NCI-H524 (cell line): ENCODE measurements at places on chromosomes 5 and 9.
A peak's percentile ranks its signal among the peaks of the same experiment; 100 is the strongest.

GRCh38 chr5:143657647-143658285, 154.2 kb upstream of the HMHB1 start:
- no peak for DNase-seq

DNA sequence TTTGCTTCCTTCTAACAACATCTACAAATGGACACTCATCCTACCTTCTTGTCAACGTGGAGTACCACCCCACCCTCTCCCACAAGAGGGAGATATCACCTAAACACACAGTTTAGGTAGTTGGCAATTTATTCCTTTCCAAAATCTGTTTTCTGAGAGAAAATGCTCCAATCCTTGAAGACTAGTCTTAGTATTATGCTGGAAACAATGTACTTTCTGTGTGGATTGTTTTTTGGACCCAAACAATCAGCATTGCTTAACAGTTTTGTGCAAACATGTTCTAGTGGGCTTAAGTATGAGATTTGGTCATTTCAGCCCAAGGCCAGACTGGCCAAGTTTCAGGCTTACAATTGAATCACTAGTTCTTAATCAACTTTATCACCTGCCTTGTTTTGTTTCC, 359.1 kb downstream of the ARHGEF28 start:
- no peak for DNase-seq

GRCh38 chr9:1102642-1102970, 52.4 kb downstream of the DMRT2 start:
- DNase-seq = no peak

DNA sequence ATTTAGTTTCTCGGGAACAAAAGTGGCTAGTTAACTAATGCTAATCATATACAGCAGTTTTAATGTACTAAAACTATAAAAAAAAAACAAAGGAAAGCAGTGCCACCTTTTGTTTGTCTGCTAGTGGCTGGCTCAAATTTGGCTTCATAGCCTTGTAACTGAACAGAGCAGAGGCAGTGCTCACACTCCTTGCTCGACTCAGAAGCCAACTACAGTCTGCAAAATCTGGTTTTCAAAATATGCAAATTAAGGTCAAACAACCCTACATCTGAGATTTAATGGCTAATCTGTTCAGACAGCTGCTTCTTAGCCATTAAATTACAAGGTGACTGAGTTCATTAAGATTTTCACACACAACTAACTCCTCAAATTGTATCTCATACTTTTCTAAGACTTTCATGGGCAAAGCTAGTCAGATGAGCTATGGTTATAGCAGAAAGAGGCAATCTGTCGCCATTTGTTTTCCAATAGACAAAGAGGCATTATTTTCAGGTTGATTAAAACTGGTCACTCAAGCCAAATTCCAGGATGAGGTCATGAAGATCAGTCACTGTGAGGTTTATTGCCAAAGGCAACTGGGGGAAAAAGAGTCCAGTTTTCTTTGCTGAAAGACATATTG, 56.8 kb upstream of the EPB41L4A start:
- peak; percentile 33 for DNase-seq

DNA sequence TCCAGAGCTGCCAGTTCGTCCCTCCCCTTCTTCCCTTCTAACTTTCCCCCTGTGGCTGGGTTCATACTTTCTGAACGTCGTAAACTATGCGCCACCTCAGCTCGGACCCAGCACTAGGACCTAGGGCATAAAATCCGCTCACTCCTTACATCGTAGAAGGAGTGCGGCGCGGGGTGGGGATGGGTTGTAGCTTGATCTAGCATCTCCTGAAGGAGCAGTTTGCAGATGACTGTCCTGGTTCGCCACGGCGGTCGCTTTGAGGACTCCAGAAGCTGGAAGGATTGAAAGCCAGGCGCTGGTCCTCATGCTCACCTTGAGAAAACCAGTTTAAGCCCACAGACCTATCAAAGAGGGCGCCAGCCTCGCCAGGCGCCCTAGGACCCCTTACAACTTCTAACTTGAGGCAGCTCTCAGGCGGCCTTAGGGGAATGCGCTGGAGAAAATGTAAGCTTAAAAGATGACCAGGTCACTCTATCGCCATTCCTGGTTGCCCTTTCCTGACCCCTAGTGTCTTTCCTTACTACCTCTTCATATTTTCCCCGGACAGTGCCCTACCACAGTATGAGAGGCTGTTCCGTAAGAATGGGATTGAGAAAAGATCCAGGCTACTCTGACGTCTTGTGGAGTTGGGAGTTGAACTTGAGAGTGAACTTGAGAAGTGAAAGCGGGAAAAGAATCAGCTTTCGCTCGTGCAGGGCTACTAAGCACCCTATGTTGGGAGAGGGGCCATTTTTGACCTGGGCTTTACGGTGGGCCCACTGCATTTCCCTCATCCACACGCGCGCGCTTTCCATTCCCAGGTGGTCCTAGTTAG, 2.8 kb downstream of the RORB start:
- no peak for DNase-seq

- peak; percentile 48 for DNase-seq
Measured at GRCh38 chr5:111463311-111463710, 49.0 kb downstream of the STARD4 start.

- peak; percentile 50 for DNase-seq
Measured at GRCh38 chr9:90307167-90307833, 335.3 kb downstream of the DIRAS2 start.

GRCh38 chr5:64158827-64159226, 6.8 kb upstream of the RNF180 start:
- DNase-seq = no peak

GRCh38 chr5:348726-349125, 27.2 kb downstream of the AHRR start:
- no peak for DNase-seq

DNA sequence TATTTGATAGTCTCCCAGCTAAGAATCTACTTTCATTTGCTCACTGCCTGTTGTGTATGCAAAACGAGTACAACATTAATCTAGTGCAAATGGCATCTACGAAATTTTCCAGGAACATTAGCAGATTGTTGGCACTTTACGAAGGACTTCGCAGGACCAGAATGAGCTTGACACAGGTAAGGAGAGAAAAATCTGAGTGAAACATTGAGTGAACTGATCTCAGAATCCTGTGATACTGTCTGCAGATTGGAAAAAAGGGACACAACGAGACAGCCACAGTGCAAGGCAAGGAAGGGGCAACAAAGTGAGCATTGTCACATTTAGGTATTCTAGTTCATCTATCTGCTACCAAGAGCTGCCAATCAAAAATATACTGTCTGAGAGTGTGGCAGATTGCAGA, 350.5 kb downstream of the ZNF608 start:
- DNase-seq = no peak

DNA sequence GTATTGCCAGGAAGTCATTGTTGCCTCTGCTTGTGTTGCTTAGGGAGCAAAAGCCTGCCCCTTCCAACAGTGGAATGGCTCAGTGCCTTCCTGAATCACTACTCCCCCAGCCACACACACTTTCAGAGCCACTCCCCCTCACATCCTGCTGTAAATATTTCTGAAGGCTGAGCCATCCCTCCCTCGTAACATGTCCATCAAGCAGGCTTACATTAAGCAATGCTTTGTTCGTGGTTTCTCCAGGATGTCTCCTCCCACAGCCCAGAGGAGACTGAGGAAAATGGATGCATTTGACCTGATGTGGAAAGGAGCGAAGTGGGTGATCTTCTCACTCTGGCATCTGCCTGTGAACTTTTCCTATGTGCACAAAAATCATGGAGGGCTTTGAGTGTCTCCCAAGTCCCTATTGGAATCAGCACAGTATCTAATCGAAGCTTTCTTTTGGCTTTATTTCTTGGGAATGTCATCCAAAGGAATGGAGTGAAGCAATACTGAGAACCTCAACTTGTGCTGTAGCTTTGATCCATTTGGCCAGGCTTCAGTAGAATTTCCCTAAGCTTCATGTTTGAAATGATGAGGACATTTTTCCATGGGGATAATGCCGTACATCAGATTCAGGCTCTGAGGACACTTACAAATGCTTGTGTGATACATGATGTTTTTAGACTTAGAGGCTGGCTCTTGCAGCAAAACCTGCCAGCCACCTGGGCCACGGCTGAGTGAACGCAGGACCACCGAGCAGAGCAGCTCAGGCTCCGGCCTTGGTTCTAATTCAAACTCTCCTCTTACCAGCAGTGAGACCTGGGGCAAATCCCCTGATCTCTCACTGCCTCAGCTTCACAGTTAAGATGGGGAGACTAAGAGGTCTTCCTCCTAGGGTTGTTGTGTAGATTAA, 389.1 kb downstream of the ENC1 start:
- DNase-seq = no peak

GRCh38 chr9:132008184-132008803, 71.4 kb downstream of the MED27 start:
- DNase-seq = no peak

DNA sequence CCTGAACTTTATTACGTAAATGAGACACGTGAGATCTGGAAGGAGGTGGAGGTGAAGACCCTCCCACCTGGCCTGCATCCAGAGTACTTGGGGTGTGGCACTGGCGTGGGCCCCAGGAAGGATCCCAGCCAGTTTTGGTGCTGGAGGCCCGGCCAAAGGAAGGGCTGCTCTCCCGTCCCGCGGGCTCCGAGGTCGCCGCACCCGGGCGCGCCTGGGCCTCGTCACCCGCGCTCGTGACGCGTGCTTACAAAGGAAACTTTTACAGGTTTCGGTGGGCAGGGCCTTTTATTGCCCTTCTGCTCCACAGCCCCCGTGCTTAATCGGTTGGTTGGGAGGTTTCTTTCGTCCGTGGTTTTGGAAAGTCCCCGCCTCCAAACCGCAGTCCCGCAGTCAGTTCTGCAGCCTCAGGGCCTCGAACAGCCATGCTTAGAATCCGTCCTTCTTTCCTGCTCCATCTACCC, 29.2 kb downstream of the CDKN2A start:
- DNase-seq = no peak

DNA sequence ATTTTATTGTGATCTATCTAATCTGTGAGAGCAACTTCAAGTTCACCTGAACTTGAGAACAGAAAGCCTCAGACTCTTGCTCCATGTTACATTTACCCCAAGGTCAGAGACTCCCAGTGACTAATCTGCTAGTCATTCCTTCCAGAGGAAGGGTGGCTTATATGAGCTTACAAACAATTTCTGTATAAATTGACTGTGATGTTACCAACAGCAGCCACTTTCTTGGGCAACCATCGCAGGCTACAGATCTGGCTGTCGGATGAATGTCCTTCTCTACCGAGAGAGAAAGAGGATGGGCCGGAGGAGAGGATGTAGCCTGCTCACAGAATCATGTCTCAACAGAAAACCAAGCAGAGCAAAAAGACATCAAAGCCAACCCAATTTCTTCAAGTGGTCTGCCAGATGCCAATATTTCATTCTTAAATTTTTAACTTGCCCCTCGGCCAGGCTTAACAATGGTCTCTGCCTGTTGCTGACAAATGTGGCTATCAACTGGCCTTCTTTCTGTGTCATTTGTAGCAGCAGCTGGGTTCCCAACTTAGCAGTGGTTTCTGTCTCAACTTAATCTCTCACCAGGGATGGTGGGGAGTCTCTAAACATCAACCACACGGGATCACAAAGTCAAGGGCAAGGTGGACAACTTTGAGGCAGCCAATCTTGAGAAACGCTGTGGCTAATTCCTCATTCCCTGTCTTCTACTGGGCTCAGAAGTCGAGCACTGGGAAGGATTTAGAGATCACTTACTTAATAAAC, 81.3 kb downstream of the RAPGEF1 start:
- no peak for DNase-seq

- peak; percentile 73 for DNase-seq
Measured at GRCh38 chr5:77560677-77561263, 68.7 kb upstream of the WDR41 start.

GRCh38 chr9:35203528-35203927, 41.7 kb downstream of the UNC13B start:
- DNase-seq = no peak

- no peak for DNase-seq
Measured at GRCh38 chr5:78765756-78766411, 117.3 kb upstream of the LHFPL2 start.

DNA sequence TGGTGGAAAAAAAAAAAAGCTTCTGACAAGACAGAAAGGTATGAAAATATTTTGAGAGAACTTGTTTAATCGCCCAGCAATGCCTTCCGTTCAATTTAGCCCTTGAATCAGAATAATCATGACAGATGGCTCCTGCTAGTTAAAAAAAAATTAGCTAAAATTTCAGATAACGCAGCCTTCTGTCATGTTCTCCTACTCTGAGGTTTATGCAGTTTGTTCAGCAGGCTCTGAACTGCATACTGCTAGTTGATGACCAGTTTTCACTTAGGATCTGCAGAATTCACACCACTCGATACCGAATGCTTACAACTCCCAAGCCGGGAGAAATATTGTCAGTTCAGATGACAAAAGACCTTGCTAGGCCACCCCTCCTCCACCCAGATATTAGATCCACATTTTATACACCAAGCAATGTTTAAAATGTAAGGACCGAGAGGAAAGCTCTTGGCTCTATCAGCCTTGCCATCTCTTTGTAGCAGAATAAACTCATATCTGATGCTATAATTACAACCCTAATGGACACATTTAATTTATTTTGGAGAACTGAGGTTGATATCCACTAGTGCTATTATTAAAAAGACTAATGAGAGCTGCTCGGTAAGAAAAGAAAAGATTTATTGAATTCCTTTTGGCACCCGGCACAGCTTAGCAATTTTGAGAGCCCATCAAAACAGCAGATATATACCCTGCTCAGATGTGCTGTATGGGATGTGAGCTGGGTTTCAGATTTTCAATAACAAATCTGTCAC, 322.8 kb downstream of the GLIS3 start:
- peak; percentile 86 for DNase-seq

DNA sequence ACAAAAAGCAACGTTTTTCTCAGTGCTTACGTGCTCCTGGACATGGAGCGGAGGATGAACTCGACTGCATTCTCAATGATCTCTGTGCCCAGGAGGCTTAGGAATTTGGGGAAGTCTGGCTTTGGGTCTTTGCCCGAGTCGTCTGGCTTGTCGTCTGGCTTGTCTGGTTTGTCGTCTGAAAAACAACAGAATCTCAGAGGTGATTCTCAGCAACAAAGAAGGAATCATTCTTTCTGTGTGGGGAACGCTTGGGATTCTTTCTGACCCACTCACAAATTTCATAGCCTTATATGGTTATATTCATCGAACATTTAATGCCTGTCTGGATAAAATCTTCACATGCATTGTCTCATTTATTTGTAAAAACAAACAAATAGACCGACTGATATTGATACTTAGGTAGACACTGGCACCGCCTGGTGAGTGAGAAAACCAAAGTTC, 4.7 kb downstream of the C5orf46 start:
- no peak for DNase-seq

- DNase-seq = no peak
Measured at GRCh38 chr5:67146574-67146973, 50.0 kb downstream of the CD180 start.

DNA sequence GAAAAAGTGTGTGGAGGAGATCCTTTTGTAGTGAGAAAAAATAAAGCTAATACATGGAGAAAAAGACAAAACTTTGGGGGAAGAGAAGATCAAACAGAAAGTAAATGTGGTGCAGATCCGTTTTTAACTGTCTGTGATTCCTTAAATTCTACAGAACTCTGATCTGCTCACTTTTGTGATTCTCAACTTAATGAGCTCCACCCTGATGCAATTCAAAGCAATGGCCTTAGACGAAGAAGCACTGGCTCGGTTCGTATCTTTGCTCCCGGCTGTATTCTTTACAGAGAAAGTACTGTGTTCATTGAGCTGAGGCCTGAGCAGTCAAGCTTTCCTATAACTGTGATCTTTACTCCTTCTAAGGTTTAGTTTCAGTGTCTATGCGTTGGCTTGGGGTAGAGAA, 453.4 kb downstream of the DMAC1 start:
- DNase-seq = no peak
